Urothelium cell line (cell line): ENCODE measurements at places on chromosomes 3 and 15.
A peak's percentile ranks its signal among the peaks of the same experiment; 100 is the strongest.

DNA sequence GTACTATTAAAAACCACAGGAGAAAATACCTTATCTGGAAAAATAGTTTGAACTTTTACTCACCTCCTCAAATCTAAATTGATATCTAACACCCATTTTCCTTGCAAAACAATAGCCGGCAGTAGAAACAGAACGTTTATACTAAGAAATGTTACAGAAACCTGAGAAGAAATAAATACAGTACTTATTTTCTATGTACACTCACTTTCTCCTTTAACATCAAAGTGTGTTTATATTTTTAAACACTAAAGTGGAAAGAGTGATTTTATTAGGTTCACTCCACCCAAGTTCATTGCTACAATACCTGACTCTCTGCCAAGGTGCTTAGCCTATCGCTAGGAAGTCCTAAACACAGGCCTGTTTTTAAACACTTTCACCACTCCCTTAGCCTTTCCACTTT, 87.8 kb upstream of the TJP1 start:
- no peak for DNase-seq

GRCh38 chr3:128727996-128728395, 2.0 kb downstream of the RAB7A start:
- DNase-seq = no peak

- no peak for DNase-seq
Observed at GRCh38 chr15:23569151-23569925, 3.9 kb downstream of the MKRN3 start.

GRCh38 chr3:174438501-174439145, 420.5 kb upstream of the NAALADL2 start:
- DNase-seq = no peak

GRCh38 chr3:15148614-15149013, 49.7 kb upstream of the RBSN start:
- peak; percentile 41 for DNase-seq

DNA sequence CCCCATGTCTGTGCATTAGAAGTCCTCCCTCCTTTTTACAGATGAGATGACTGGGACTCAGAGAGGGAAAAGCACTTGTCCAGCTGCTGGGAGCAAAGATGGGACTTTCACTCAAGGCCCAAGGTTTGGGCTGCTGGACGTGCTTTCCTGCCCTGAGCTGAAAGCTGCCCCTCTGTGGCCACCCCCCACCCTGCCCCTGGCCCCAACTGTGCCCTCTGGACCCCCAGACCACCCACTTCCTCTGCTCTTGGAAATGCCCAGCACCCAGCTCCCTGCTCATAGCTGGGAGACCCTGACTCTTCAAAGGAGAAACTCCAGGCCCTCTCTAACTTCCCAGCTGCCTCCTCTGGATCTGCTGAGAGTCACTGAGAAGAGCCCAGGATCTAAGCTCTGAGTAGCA, 20.7 kb downstream of the GRIP2 start:
- DNase-seq = no peak

DNA sequence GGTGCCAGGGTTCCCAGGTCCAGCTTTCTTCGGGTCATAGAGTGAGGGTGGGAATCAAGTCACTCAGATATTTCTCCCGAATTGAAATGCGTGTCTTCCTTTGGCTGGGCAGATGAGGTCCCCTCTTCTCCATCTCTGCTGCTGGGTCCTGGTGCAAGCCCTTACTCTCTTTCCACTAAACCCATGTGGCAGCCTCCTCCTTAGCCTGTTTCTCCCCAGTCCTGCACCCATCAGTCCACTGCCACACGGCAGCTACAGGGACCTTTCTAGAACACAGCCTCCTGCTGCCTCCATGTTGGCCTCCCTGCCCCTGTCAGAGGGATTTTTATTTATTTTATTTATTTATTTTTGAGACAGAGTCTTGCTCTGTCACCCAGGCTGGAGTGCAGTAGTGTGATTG, 237.4 kb upstream of the CTDSPL start:
- DNase-seq = no peak

DNA sequence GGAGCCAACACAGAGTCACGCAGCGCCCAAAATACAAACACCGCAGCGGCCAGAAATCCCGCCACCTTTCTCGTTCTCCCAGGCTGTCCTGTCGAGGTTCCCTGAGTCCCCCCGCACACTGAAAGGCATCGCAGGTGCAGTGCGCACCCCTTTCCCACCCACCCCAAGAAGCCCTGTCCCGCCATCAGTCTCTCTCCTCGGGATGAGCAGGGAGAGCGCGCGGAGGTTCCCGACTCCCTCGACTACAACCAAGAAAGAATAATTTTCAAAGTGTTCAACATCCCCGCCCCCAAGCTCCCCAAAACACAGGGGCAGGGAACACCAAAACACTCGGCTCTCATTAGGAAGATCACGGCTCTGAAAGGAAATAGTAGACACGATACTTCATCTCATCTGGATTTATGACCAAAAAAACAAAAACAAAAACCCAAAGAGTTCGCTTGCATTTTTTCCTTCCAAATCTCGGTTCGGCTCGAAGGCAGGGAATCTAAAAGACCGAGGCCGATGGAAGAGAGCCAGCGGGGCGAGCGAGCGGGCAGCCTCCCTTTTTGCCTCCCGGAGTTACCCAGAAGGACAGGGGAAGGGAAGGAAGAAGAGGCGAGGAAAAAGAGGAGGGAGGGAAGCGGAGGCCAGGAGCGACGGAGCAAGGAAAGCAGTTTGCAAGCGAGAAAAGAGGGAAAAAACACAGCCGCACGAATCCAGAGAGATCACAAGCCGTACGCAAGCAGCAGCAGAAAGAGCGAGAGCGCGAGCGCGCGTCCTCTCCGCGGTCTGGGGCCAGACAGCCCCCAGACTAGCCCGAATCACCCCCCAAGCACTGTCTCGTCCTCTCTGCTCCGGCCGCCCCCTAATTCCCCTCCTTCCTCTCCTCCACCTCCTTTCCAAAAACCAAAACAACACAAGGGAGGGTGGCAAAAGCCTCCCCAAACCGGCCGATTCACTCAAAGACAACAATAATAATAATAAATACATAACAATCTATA, 808 bp downstream of the BCL6 start:
- DNase-seq = no peak

DNA sequence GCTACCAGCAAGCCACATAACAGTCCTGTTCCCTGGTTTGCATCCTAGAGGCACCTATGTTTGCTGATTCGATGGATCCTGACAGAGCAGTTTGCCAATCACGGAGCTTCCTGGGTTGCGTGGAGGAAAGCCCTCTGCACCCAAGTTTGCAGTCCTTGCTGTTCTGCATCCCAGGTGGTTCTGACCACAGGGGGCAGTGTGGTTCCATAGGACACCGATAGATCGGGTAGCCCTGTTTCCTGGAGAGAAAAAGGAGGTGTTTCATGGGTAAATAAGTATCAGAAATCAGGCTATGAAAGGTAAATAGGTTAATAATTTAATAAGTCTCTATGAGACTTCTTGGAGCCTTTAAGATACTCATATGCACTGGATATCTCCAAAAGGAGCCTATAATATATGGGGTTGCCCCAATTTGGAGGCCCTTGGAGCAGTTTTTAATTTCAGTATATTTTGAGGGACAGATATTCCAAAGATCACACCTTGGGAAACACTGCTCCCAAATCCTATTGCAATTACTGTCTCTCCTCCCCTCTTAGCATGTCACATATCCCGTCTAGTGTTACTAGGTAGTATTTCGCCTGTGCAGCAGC, 194.6 kb upstream of the TPM1 start:
- peak; percentile 66 for DNase-seq

DNA sequence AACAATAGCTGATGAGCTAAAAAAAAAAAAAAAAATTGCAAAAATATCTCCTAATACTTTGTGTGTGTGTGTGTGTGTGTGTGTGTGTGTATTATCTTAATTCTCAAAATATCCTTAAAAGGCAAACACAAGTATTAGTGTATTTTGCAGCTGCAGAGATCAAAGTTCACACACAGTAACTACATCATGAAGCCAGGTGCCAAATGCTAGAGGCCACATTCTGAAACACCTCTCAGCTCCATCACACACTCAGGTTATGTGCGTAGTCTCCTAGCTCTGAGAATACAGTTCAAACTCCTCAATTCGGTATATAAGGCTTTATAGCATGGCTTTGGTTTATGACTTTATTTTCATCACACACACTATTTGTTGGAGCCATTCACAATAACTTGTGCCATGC, 33.5 kb upstream of the PPARG start:
- DNase-seq = no peak

DNA sequence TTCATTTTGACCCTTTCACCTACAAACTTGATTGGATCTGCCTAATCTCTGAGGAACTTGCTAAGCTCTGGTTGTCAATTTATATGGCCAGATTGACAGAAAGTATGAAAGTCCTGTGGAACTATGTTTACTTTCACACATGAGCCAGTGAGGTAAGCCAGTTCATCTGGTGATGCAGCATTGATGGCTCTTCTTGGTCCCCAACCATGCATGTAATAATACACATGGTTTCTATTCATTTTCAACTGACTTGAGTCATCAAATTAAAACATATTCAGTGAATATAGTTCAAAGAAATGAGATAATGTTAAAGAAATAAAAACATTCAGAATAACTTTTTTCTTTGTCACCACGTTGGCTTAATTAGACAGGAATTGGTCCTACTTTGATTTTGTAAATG, 336.1 kb upstream of the THBS1 start:
- no peak for DNase-seq

- DNase-seq = peak; percentile 9
Observed at GRCh38 chr3:191721390-191721861, 260.5 kb downstream of the PYDC2 start.

- peak; percentile 64 for DNase-seq
Observed at GRCh38 chr15:99536422-99537040, 29.3 kb upstream of the MEF2A start.

GRCh38 chr3:10286596-10287295, 6.0 kb downstream of the GHRL start:
- DNase-seq = peak; percentile 41

- DNase-seq = no peak
Observed at GRCh38 chr15:31269816-31270575, 56.6 kb upstream of the KLF13 start.

DNA sequence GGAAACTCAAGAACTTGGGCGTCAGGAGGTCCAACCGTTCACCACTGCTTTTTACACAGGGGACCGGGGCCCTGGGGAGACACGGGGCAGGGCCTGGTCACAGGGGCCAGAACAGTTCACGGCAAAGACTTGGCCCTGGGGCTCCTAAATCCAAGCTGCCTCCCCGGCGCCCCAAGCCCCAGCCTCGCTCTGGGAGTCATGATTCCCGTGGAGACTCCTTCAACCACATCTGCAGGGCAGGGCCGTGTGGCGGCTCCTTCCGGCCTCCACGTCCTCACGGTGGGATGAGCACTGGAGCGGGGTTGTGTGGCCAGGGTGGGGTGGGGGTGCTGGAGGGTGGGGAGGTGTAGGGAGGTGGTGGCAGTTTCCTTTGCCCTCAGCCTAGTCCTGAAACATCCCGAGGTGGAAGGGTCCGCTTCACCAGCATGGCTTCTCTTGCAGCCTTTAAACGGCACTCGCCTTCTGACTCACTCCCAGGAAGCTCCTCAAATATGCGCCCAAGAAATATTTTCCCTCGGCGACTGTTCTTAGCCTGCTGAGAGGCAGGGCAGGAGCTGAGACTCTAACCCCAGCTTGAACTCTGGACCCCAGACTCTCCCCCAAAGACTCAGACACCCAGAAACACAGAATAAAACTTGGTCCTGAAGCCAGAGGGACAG, 1.8 kb downstream of the MUC4 start:
- peak; percentile 56 for DNase-seq

DNA sequence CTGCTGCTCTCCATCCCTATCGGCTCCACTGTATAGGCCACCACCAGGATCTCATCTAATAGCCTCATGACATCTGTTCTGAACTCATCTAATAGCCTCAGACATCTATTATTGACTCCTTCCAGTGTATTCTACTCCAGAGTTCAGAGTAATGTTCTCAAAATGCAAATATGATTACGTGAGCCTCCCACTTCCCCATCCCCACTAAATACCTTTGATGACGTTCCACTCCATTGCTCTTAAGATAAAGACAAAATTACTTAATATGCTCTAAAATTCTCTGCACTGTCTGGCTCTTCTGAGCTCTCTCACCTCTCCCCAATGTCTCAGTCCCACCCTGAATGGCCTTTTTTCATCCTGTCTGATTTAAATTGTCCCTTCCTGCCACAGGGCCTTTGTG, 94.7 kb downstream of the SAMMSON start:
- DNase-seq = no peak

GRCh38 chr3:117557464-117558090, 848.0 kb downstream of the TUSC7 start:
- DNase-seq = no peak

DNA sequence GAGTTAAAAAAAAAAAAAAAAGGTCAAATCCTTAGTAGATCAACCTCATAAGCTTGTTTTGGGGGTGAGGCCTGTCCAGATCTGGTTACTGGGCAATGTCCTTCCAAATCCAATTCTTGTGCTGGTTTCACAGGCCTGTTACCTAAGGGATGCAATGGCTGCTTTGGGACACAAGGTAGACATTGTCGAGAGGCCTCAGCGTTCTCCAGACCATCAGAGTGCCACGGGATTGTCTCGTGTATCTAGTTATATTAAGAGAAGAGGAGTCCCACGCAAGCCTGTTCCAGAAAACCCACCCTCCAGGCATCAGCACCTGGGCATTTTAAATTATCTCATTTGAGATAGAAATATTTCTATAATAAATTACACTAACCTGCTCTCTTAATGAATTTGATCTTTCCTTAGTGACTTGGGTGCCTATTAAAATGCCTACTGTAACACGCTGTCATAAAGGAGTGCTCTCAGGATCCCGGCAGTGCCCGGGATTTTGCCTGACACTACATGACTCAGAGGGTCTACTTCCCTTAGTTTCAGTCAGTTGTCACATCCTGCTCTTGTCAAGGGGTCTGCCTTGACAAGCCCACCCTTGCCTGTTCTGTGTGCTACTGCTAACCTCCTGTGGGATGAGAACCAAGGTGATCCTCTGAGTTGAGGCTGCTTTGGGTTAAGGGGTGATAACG, 116.0 kb downstream of the LIPC start:
- peak; percentile 37 for DNase-seq

DNA sequence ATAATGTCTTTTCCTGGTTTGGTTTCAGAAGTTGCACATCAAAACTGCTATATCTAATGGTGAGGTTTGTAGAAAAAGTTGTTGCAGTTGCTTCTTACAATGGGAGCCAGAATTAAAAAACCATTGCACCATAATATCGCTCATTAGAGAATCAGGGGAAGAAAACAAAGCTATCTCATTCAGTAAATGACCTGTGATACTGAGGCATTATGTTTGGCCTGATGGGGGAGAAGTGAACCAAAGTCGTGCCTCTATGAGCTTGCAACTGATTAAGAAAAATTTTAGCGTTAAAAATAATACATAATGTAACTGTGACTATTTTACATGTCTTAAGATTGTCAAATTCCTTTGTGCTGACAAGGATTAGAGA, 60.2 kb upstream of the ARHGEF26 start:
- DNase-seq = no peak
